ENCODE measurements at places on chromosomes 7 and 10.

DNA sequence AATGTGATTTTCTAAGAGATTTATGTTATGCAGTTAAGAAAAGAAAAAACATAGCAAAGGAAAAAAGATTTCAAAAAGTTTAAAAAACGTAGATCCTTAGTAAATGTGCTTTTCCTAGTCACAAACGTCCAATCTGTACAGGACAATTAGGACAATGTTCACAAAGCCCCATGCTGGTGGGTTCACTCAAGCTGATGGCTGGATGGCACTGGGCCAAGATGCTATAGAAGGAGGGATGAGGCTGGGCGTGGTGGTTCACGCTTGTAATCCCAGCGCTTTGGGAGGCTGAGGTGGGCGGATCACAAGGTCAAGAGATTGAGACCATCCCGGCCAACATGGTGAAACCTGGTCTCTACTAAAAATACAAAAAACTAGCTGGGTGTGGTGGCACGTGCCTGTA lies 22.1 kb downstream of the SVIL start:
- H3K4me1 ChIP-seq = no peaks in the 10 kb centered on the region
- H3K27ac ChIP-seq = no peak overlapping the region
- no peaks in the 10 kb centered on the region for H3K27me3 ChIP-seq
- no peak overlapping the region for H3K4me3 ChIP-seq
- no peak for DNase-seq

DNA sequence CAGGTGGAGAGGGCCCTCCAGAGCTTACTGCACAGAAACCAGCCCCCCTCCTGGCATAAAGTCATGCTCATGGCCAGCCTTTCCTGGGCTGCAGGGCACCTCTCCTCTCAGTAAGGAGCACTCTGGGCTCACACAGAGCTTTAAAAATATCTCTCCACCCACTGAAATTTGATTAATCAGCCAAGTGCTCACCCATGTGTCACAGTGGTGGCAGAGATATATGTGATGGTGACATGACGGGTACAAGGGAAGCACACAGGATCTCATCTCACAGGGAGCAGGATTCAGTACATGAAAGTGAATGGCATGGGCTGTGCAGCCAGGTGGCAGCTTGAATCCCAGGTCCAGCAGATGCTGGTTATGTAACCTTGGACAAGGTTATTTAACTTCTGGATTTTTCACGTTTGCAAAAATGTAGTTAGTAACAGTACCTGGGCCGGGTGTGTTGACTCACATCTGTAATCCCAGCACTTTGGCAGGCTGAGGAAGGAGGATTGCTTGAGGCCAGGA lies 144.8 kb downstream of the CALN1 start:
- H3K4me3 ChIP-seq = no peak overlapping the region
- H3K4me1 ChIP-seq = peaks cover 29% of the 10 kb centered on the region
- DNase-seq = no peak

DNA sequence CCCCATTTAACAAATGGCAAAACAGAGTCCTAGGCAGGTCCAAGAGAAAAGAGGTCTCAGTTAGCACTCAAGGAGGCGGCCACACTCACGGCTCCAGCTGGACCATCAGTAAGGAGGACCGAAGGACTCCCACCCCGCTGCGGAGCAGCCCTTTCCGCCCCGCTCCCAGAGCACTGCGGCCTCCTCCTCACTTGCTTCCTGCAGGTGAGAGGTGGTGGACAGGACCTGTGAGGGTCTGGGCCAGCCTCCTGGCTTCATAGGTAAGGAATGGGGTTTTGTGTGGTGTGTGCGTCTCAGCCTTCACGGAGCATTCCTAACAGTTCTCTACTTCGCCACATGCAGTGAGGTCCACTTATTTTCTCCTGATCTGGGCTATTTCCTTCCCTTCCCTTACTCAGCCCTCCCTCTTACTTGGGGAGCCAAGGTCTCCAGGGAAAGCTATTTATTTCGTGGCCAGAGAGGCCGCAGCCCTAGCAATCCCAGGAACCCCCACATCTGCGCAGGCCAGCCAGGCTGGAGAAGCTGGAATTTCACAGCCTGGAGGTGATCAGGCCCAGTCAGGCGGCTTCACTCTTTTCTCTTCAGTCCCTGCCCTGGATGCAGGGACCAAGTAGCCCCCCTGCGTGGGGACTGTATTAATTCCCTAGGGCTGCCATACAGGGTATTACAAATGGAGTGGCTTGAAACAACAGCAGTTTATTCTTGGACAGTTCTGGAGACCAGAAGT lies 45.9 kb downstream of the ZNF783 start:
- DNase-seq = no peak
- H3K27ac ChIP-seq = no peak overlapping the region
- no peak overlapping the region for H3K4me3 ChIP-seq
- H3K36me3 ChIP-seq = no peaks in the 10 kb centered on the region

DNA sequence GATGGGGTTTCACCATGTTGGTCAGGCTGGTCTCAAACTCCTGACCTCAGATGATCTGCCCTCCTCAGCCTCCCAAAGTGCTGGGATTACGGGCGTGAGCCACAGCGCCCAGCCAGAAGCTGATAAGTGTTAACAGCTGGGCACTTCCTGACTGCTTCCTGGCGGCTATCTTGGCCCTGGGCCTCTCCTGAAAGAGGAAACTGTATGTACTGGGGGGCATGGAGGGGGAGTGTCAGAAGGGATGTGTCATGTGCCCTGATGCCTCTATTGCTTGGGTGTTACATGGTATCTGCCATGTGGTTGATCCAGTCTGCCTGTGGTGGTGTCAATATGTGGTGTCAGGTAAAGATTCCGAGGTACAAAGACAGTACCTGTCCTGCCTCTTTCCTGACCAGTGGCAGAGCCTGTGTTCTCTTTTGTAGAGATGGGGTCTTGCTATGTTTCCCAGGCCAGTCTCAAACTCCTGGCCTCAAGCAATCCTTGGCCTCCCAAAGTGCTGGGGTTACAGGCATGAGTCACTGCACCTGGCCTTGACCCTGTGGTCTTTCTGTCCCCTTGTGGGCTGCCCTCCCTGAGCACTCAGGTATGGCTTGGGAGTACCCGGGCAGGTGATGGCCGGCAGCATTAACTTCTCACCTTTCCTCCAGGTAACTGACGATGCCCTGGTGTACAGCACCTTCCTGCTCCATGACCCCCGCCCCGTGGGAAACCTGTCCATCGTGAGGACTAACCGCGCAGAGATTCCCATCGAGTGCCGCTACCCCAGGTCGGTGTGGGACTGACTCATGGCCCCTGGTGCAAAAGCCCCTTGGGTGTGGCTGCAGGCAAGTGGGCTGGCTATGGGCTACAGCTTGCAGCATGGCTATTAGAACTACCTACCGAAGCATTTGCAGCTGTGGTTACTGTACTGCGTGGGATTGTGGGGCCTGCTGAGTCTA lies 4.4 kb downstream of the ZP3 start:
- no peak for DNase-seq
- no peaks in the 10 kb centered on the region for H3K36me3 ChIP-seq
- no peak overlapping the region for H3K4me3 ChIP-seq
- no peak overlapping the region for H3K27ac ChIP-seq
- no peaks in the 10 kb centered on the region for H3K27me3 ChIP-seq
- no peaks in the 10 kb centered on the region for H3K4me1 ChIP-seq

- no peak overlapping the region for H3K4me3 ChIP-seq
- DNase-seq = no peak
These were observed 1605.1 kb downstream of the REEP3 start for GRCh38 chr10:65126288-65126687.

- no peak overlapping the region for H3K27ac ChIP-seq
- no peak overlapping the region for H3K4me3 ChIP-seq
- H3K4me1 ChIP-seq = peaks cover 3% of the 10 kb centered on the region
- H3K27me3 ChIP-seq = no peaks in the 10 kb centered on the region
- no peak for DNase-seq
These were observed 3.0 kb downstream of the CHPF2 start for GRCh38 chr7:151235091-151235787.

GRCh38 chr7:127349881-127350280 lies 42.6 kb downstream of the ZNF800 start:
- H3K27ac ChIP-seq = no peak overlapping the region
- no peaks in the 10 kb centered on the region for H3K4me1 ChIP-seq
- no peaks in the 10 kb centered on the region for H3K36me3 ChIP-seq

DNA sequence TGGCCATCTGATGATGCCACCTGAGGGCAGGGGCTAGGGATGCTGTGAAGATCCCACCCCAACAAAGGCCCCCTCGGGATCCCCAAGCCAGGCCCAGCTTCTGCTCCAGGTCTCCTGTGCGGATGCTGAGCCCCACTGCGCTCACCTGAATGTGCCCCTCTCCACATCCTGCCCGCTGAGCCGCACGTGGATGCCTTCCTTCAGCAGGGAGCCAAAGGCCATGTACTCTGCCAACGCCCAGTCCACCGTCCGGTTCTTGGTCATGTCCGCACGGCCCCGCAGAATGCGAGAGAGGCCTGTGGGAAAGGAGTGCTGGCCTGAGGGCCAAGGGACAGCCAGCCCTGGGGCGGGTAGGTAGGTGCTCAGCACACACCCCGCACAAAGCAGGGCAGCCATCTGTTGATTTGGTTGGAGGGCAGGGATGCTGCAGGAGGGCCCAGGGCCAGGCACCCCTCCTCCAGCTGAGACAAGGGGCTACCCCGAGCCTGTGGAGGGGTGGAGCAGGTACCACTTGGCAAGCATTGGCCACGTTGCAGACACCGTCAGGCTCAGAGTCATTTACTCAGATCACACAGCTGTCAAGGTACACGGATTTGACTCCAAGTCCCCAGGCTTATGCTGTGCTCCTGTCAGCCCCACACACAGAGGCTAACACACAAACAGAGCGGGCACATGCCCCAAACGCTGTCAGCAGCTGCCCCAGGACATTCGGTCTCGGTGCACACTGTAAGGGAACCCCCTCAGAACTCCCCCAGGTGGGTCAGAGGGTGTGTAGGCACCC lies 19.2 kb downstream of the OGDHL start:
- DNase-seq = no peak
- peaks cover 13% of the 10 kb centered on the region for H3K36me3 ChIP-seq
- no peaks in the 10 kb centered on the region for H3K27me3 ChIP-seq

DNA sequence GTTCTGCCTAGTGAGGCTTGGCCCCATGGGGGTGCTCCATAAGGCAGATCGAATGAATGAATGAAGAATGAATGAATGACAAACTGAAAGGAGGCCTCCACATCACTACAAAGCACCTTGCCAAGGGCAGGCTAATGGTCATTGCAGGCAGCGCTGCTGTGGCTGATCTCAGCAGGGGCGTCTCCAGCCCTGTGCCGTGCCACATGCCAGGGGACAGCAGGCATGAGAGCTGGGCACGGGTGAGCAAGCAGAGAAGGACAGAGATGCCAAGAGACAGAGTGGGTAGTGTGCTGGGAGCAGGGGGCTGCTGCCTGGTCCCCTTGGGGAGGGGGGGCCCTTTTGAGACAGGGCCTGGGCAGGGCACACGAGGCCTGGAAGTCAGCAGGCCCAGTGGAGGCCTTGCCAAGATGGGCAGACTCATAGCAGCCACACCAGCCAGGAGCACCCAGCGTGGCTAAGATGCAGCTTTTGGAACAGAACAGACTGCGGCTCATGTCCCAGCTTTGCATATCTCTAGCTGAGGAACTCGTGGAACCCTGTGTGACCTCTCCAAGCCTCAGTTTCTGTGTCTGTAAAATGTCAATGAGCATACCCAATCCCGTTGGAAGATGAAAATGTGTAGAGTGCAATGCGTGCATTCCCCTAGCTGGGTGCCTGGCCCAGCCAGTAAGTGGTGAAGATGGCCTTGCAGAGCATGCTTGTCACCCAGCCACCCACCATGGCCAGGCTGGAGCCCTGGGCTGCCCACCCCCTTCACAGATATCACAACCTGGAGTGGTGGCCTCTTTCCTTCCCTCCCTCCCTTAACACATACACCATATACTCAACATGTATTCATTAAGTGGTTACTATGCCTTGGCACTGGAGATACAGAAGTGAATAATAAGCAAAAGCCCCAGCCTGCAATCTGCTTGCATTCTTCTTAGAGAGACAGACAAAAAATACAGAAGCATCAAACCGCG lies 61.1 kb upstream of the LRRC18 start:
- DNase-seq = no peak
- H3K4me3 ChIP-seq = no peak overlapping the region
- H3K27ac ChIP-seq = no peak overlapping the region
- H3K27me3 ChIP-seq = no peaks in the 10 kb centered on the region
- no peaks in the 10 kb centered on the region for H3K4me1 ChIP-seq
- no peaks in the 10 kb centered on the region for H3K36me3 ChIP-seq

DNA sequence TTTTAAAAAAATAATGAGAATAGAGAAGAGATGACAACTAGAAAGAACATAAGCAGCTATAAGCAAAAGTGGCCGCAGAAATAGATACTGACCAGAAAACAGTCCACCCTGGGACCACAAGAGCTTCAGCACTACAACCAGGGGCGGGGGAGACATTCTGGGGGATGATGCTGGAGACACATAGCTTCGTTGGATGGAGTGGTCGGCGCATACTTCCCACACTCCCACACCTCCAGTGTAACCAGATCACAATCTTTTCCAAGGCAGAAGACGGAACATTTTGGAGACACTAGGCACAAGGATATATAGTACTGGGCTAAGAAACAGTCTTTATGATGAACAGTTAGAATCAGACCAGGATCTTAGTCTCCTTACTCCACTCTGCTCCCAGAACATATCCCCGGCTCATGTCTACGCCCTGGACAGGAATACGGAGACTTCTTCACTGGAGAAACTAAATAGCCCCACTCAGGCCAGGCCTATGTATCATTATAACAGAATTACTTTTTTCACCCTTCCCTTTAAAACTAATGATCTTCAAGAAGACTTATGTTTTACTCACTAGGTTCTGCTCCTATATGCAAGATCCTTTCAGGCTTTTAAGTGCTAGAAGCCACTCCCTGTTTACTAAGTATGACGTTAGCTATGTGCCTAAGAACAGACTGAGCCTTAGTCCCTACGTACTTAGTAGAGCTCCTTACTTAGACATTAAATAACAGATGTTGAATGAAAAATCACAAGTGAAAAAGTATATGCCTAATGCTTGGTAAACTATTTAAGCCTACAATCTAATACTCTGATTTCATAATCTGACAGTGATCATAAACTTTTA lies 169.6 kb downstream of the SRPK2 start:
- peaks cover 4% of the 10 kb centered on the region for H3K4me1 ChIP-seq
- no peak for DNase-seq
- H3K36me3 ChIP-seq = no peaks in the 10 kb centered on the region
- no peak overlapping the region for H3K27ac ChIP-seq
- no peaks in the 10 kb centered on the region for H3K27me3 ChIP-seq
- no peak overlapping the region for H3K4me3 ChIP-seq
